ENCODE measurements at places on chromosomes 5 and 9.

GRCh38 chr9:91174772-91175171, 186.9 kb downstream of the AUH start:
- DNase-seq = no peak

GRCh38 chr5:43021151-43021550, 19.0 kb downstream of the ANXA2R start:
- no peak for DNase-seq

DNA sequence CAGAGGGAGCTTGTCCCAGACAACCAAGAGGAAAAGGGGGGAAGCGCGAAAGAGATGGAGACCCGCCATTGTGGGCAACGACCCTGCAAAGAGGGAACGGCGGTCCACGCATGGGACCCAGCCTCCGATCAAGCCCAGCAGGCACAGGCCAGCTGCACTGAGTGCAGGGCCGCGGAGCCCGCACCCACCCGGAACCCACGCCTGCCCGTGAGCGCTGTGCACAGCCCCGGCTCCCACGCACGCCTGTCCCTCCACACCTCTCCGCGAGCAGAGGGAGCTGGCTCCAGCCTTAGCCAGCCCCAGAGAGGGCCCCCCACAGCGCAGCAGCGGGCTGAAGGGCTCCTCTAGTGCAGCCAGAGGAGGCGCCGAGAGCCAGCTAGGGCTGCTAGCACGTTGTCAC, 416.5 kb downstream of the DMRTA1 start:
- DNase-seq = no peak

GRCh38 chr5:136080113-136080482, 51.3 kb downstream of the TGFBI start:
- DNase-seq = no peak

- no peak for DNase-seq
These were observed 167.7 kb upstream of the RPS23 start for GRCh38 chr5:82445726-82446335.

GRCh38 chr5:137617528-137618205, 118.2 kb downstream of the KLHL3 start:
- no peak for DNase-seq

DNA sequence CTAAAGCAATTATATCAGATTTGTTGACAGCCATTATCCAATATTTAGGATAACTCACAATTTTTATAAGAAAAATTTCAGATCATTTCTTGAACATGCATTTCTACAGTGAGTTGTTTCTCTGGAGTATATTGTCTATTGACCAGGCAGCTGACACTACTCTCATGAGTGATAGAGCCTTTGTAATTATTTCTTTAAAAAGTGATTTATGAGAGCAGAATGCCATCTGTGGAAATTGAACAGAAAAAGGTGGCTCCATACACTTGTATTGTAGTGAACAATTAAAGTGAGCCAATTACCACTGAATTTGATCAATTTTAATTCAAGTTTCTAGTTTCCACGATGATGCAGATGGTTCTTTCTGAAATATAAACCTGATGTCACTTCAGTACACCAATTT, 855.4 kb downstream of the TAF11L14 start:
- no peak for DNase-seq

GRCh38 chr5:168073311-168073710, 218.1 kb upstream of the WWC1 start:
- DNase-seq = no peak

DNA sequence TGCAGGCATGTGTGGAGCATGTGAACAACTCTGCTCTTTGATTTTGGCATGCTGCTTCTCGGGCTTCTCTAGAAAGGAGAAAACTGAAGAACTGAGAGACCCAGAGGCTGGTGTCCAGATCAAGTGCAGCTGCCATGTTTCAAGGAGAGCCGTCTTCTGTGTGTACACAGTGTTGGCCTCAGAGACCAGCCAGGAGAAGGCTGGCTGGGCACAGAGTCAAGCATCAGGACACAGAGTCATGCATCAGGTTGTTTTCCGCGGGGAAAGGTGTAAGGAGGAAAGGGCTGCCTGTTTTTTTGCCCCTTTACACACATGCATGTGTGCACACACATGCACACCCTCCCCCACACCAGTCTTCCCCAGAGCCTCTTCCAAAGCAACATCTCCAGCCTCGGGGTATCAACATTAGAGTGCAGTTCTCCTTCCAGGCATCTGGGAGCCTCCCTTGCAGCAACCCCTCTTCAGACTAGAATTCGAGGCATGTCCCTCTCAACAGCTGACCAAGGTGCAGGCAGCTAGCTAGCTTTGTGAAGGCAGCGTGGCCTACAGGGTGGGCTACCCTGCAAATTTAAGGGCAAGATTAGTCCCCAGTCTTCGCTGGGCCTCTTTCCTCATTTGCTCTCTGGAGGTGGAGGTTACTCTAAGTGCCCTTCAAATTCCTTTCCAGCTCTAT, 180.9 kb downstream of the AOPEP start:
- DNase-seq = no peak

GRCh38 chr5:120096413-120096812, 367.7 kb upstream of the PRR16 start:
- DNase-seq = no peak

- peak; percentile 38 for DNase-seq
These were observed 44.4 kb downstream of the SEC61B start for GRCh38 chr9:99266255-99267023.

DNA sequence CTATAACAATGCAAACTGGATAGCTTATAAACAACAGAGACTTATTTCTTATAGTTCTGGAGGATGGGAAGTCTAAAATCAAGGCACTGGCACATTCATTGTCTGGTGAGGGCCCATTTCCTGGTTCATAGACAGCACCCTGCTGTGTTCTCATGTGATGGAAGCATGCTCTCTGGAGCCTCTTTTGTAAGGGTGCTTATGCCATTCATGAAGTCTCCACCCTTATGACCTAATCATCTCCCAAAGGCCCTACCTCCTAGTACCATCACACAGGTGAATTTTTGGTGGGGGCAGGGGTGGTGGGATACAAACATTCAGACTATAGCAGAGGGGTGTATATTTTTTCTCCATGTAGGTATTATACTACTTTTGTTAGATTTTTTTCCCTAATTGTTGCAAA, 92.4 kb downstream of the UNC13B start:
- no peak for DNase-seq

- no peak for DNase-seq
These were observed 118.4 kb downstream of the GDNF start for GRCh38 chr5:37721447-37721871.

DNA sequence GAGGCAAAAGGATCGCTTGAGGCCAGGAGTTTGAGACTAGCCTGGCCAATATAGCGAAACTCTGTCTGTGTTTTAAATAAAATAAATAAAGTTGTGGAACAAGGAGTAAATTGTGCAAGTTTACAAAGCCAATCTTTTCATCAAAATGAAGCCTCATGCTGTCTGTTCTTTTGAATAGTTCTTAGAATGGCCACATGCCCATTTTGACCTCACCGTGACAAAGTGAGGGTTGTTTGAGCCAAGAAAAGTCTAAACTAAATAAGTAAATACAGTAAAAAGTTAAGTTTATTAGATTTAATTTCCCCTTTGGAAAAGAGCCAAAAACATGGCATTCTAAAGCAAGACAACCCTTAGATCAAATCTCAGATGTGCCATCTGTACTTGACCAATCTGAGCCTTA, 165.7 kb downstream of the NDUFS4 start:
- no peak for DNase-seq

- no peak for DNase-seq
These were observed 29.8 kb downstream of the MED10 start for GRCh38 chr5:6348476-6349000.

- no peak for DNase-seq
These were observed 47.1 kb downstream of the SLC38A9 start for GRCh38 chr5:55665065-55665464.

- DNase-seq = no peak
These were observed 50.8 kb downstream of the DMRT2 start for GRCh38 chr9:1100945-1101344.

- no peak for DNase-seq
These were observed 11.0 kb upstream of the NANS start for GRCh38 chr9:98045234-98046179.

GRCh38 chr5:17426104-17426749, 71.8 kb upstream of the TAF11L2 start:
- no peak for DNase-seq

DNA sequence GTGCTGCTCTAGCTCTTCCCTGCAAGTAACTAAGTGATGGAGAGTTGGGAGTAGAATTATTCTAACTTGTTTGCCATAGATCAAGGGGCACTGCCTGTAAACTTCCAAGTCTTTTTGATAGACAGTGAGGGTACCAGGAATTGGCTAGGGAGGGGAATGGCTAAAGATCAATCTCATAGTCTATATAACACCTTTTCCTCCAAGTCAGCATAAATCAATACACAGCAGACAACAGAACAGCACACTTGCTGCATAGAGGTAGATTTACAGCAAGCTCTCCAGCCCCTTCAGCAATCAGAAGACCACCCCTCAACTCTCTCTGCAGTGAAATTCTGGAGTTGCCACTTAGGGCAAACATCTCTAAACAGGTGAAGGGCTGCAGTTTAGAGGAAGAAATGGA, 643.5 kb upstream of the KLF4 start:
- no peak for DNase-seq

GRCh38 chr5:127335381-127335780, 44.8 kb downstream of the MEGF10 start:
- no peak for DNase-seq

GRCh38 chr5:39186722-39187539, 32.4 kb downstream of the FYB1 start:
- DNase-seq = no peak

- no peak for DNase-seq
These were observed 13.4 kb downstream of the IRF1 start for GRCh38 chr5:132476876-132477781.

DNA sequence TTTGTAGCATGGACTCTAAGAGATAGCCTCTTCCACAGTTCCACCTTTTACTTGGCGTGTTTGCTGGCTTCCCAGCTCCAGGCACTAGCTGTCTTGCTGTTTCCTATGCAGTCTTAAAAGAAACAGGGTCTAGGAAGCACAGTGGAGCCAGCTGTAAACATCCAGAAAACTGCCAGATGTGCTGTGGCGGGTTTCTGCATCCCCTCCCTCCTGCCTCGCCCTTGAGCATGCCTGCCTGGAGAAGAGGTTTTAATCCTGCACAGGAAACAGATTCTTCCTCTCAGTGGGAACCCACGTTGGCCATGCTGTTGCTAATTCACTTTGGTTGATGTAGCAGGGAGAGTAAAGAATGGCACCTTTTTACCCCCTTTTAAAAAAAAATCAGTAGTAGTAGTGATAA, 121.3 kb downstream of the RPS23 start:
- DNase-seq = no peak

- DNase-seq = no peak
These were observed 494 bp upstream of the STK32A start for GRCh38 chr5:147234239-147234824.

DNA sequence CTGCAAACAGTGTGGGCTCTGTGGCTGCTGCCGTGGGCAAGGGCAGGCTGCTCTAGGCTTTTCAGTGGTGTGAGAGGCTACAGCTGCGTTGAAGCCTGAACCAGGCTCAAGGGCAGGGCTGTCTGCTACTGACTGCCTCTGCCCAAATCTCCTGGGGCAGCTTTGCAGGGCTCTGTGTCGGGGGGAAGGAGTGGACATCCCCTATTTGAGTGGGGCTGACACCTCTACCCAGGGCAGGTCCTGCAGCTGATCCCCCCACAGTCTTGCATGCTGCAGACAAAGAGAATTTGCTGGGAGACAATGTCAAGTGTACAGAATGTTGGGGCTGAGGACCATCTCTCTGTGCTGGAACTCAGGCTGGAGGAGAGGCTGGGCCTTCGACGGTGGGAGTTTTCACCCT, 240.2 kb downstream of the PBX3 start:
- no peak for DNase-seq

- no peak for DNase-seq
These were observed 4.5 kb downstream of the POU4F3 start for GRCh38 chr5:146342882-146343865.

- DNase-seq = no peak
These were observed 539.2 kb downstream of the ACTL7B start for GRCh38 chr9:108316630-108317029.

DNA sequence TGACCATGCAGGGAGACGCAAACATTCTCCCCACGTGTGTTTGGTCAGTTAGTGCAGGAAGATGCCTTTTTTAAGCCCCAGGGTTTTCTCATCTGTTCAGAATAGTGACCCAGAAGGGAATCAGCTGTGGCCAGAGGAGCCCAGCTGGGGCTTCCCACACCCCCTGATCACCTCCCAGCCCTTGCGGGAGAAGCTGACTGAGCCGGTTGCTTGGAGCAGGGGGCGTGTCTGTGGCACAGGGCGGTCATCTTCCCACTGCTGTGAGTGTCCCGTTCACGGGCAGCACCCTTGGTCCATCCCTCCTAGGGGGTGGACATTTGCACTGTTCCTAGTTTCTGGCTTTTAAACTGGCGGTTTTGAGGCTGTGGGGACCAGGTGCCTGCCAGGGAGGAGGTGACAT, 69.7 kb downstream of the NEK6 start:
- DNase-seq = no peak

DNA sequence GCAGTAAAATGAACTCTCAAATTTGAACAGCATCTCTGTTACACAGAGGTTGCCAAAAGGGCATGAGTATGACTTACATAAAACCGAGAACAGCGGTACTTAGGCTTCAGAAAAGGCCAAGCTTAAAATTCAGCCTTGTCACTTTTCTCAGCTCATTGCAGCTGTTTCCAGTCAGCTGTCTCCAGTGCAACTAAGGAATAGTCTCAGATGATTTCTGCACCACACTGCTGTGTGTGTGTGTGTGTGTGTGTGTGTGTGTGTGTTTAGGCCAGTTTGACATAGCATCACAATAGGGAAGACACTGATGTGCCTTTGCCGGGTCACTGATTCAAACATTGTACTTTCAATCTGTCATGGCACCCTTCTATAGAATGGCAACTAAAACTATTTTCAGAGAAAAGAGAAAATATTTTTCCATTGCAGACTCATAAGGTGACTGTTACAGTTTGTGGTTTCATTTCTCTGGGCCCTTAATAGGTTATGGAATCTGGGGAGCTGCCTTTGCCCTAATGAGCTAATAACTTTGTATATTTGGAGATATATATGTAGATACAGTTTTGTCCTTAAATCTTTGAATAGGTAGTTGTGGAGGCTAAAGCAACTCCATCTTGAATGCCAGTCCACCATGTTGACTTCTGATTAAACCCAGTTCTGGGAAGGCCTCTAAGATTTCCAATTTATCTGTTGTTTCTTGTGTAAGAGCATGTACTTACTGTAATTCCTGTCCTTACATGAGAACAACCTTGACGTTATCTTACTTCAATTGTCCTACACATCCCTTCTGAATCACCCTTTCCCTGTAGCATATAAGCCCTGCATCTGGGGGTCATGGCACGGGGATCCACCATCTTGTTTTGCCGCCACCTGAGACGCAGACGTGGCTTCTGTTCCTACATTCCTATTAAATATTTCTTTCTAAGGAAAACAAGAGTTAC, 4.5 kb downstream of the LSM11 start:
- no peak for DNase-seq

- no peak for DNase-seq
These were observed 53.6 kb downstream of the CWC27 start for GRCh38 chr5:64822320-64822719.
